ENCODE measurements at places on chromosomes 3 and 15.

DNA sequence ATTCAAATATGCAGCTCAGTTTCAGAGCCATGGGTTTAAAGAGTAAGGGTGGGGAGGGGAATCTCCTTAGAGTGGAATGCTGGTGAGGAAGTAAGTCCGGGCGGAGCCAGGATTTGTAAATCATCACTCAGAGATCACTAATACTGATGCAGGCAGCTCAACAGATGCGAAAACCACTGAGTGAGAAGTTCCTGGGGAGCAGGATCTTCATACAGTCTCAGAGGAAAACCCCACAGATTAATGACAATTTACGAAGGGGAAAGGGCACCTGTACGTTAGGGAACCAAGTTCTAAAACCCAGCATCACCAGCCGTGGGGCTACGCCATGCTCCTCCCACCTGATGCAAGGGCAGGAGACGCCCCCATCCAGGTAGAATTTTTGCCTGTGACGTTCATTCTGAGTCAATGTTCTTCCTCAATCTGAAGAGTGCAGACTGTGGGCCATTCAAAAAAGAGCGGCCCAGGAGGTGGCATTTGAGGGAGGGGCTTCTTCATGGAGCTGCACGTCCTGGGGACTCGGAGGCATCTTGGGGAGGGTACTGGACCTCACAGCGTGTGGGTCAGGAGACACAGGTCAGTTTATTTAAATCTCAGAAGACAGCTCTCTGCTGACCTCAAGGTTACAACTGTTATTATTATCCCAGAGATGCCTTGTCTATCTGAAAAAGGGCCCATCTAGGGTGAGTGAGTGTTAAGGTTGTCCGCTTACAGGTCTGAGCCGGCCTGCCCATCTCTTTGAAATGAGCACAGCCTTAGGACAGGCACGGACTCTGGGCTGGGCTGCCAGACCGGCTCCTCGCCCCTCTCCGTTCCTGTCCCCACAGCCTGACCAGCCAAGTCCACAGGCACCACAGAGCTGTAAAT lies 228.0 kb downstream of the XXYLT1 start:
- no peak for DNase-seq

GRCh38 chr15:60259469-60259868 lies 138.3 kb downstream of the ANXA2 start:
- DNase-seq = no peak

- no peak for DNase-seq
Observed at GRCh38 chr3:15743587-15744009, 54.2 kb downstream of the ANKRD28 start.

- DNase-seq = no peak
Observed at GRCh38 chr15:93072411-93073394, 16.3 kb downstream of the RGMA start.

GRCh38 chr3:97177242-97177641 lies 362.8 kb downstream of the EPHA6 start:
- no peak for DNase-seq

GRCh38 chr3:188627652-188628051 lies 473.7 kb downstream of the LPP start:
- DNase-seq = no peak

GRCh38 chr3:114942773-114943172 lies 204.3 kb downstream of the ZBTB20 start:
- DNase-seq = no peak

Measured in CD4-positive, alpha-beta T cell (primary cell).